ENCODE measurements at places on chromosomes 7 and 10.

DNA sequence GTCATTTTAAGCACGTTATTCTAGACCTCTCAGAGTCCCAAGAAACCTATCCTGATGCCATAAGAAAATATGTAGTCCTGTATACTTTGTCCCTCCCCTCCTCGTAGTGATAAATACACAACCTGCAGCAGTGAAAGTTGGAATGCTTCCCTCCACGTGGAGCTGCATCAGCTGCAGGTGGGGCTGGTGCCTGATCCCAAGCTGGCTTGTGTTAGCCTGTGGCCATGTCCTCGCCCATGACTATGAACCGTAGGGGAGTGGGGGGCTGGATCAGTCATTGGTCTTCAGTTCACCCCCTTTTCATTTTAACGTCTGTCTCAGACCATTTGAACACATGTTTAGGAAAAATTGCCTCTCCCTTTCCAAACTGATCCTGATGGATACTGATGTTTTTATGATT, 171.4 kb upstream of the HABP2 start:
- no peak for DNase-seq

DNA sequence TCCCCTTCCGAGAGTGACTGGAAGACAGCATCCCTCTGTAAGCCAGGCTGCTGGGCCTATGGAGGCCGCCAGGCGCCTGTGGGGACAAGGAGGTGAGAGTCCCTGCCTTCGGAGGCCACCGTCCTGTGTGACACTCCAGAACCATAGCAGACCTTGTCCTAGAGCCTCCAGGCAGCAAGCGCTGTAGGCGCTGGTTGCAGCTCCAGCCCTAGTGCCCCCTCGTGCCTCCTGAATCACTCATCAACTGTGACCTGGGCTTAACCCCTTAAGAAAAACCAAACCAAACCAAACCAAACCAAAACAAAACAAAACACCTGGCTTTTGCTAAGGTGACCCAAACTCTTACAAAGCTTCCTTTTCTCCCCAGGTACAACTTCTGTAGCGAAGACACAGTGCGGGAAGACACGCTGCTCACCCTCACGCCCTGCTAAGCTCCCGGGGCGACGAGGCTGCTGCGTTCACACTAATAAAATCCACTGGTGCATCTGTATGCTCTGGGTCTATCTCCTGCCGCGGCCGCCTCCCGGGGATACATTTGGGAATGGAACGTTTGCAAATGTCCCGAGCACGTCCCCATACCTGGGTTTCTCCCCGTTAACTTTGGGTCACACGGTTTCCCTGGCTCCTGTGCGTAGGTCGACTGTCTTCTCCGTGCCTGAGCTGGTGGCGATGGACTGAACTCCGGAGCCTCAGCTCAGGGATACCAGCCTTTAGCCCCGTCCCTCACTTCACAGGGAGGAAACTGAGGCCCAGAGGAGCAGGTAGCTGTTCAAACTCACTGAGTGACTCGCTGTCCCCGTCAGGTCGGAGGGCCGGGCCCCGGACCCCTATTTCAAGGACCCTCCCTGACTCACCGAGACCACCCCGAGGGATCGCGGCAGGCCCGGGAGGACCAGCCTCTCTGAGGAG, 11.8 kb upstream of the PNLIPRP2 start:
- DNase-seq: no peak

DNA sequence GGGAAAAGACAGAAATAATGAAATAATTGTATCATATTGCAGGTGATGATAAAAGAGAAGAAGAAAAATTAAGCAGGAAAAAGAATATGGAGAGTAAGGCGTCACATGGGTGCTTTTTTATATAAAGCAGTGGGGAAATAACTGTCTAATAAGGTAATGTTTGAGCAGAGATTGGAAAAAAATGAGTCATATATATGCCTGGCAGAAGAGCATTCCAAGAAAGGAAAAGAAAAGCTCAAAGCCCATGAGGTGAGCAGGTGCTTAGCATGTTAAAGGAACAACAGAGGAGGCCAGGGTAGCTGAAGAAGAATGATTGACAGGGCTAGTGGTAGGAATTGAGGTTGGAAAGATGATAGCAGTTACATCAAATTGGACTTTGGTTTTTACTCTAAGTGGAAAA, 739.5 kb downstream of the SORCS1 start:
- DNase-seq: no peak

DNA sequence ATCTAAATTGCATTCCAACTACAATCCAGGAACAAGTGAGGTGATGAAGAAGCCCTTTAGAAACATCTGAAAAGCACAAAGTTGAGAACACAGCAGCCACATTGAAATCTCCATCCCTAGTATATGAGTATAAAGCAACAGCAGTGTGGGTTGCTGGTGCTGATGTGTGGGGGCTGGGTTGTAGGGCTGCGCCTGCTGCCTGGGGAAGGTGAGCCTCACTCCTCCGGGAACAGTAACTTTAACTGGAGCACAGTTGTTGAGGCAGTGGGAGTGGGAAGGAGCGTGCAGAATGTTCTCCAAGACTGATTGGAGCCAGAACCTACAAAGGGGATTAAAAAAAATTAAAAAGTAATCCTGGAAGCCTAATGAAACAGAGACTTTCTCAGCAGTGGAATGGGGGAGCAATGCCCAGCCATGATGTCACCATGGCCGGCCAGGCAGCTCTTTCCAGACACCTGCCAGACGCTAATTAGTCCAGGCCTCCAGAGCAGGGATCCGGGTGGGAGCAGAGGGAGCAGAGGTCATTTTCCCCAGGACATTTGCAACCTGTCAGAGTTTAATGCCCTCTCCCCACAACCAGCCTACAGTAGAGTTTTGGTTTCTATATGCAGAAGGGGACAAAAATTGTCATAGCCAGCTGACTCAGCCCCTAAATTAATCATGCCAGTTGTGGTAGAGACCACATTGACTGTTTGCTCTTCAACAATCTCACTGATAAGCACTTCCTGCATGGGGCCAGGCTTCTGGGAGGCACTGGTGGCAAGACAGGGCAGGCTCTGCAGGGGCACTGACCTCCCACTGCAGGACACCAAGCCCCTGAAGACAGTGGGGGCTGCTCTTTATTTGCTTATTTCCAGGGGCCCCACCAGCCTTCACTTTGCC, 133.0 kb upstream of the ZNF32 start:
- DNase-seq: no peak

DNA sequence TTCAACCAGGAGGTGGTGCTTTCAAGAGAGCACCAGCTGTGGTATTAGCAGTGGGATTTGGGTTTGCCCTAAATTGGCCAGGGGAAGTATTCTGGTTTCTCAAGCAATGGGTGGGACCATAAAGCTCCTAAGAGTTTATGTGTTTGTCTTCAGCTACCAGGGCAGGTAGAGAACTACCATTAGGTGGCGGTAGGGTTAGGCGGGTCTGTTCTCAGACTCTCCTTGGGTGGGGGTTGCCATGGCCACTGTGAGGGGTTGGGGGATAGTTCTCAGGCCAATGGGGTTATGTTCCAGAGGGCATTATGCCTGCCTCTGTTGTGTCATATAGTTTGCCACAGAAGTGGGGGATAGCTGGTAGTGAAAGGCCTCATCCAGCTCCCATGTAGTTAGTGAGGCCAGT, 47.7 kb upstream of the BICC1 start:
- no peak for DNase-seq

DNA sequence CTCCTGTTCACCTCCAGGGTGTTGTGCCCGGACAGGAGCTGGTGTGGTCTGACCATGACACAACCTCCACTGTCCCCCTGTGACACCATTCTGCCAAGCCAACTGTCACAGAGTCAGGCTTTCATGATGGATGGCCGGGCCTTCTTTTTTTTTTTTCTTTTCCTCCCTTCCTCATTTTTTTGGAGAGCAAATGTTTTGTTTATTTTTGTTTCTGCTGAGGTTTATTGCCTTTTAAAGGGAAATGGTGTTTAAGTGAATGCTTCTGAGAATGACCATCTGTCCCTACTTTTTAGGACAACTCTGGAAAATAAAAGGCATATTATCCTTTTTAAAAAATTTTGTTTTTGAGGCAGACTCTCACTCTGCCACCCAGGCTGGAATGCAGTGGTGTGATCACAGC, 115.1 kb upstream of the NPS start:
- no peak for DNase-seq

GRCh38 chr10:79067241-79068202, 1.2 kb upstream of the ZMIZ1 start:
- DNase-seq: peak; percentile 59

GRCh38 chr7:50155755-50156154, 62.7 kb upstream of the ZPBP start:
- no peak for DNase-seq

DNA sequence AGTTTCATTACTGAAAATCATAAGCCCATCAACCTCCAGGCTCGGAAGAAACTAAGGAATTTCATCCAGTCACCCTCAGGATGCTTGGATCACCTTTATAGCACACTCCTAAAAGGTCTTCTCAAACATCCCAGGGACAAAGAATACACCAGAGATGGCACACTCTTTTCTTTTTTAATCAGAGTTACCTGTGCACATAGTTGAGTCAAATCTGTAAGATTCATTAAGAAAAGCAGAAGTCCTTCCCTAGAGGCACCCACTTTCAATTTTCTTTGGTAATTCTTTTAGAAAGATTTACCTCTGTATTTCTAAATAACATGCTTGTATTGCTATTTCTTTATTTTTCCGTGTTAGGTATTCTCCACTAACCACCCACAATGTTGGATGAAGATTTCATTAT, 50.6 kb upstream of the IL6 start:
- no peak for DNase-seq

GRCh38 chr7:135965602-135966001, 11.6 kb downstream of the MTPN start:
- DNase-seq: no peak

GRCh38 chr10:58412502-58412961, 27.3 kb downstream of the TFAM start:
- no peak for DNase-seq

GRCh38 chr7:66958538-66959350, 36.6 kb downstream of the SBDS start:
- no peak for DNase-seq

- DNase-seq: no peak
These were observed 11.6 kb downstream of the GOLGA7B start for GRCh38 chr10:97861097-97861750.

DNA sequence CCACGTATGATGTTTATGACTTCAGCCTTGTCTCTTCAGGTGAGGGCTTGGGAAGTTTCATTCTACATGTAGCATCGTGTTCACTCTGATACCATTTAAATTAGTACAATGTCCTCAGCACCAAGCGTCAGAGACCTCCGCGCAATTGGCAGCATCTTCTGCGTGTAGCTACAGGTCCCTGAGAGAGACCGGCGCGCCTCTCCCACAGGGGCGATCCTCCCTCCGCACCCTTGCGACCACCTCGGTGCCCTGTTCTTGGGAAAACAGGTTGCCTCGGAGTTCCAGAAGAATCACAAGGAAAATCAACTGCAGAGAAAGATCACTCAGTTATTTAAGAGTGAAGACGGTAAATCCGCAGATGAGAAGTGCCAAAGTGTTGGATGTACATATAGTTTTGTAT, 206.2 kb downstream of the GATA3 start:
- DNase-seq: no peak

- no peak for DNase-seq
These were observed 3.6 kb downstream of the PLAC9 start for GRCh38 chr10:80136134-80136571.

GRCh38 chr7:123432601-123433000, 101.8 kb downstream of the IQUB start:
- DNase-seq: no peak
